ENCODE measurements at places on chromosomes 5 and 9.

GRCh38 chr9:135757356-135757755 is 55.4 kb downstream of the KCNT1 start:
- no peak for DNase-seq

- DNase-seq = no peak
Measured at GRCh38 chr9:130918826-130919558, 20.1 kb downstream of the FIBCD1 start.

- DNase-seq = no peak
Measured at GRCh38 chr5:36945687-36946086, 69.1 kb downstream of the NIPBL start.

DNA sequence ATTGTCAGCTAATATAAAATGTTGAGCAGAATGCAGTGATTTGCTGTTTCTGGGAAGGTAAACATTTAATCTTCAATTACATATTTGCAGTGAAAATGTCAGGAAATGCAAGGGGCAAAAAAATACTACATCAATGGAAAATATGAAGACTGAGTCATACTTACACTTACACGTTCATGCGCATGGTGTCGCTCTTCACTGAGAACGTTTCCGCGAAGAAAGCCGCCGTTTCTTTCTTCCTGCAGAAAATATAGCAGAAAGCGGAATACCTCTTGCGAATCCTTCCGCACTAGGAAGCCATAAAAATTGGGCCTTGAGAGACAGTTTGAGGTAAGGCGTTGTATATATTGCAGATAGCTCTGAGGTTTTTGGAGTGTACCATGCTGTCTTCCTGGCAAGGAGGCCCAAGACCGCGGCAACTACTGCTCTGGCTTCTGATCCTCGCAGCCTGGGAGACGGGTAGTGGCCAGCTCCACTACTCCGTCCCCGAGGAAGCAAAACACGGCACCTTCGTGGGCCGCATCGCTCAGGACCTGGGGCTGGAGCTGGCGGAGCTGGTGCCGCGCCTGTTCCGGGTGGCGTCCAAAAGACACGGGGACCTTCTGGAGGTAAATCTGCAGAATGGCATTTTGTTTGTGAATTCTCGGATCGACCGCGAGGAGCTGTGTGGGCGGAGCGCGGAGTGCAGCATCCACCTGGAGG is at the start of gene PCDHA13:
Gene PCDHA13 (plus strand): TSS at position 236 of the 702 bp plus-strand sequence. CDS start 145 bp downstream, at position 381.
- DNase-seq = no peak

GRCh38 chr5:151037561-151038411 is 17.4 kb downstream of the GPX3 start:
- no peak for DNase-seq

- no peak for DNase-seq
Measured at GRCh38 chr9:89400403-89401116, 82.3 kb downstream of the SECISBP2 start.

- DNase-seq = no peak
Measured at GRCh38 chr5:124733329-124733650, 13.1 kb downstream of the ZNF608 start.

- no peak for DNase-seq
Measured at GRCh38 chr5:138629392-138629791, 54.2 kb upstream of the HSPA9 start.
